Sigmoid colon (tissue), 7 donors: ENCODE measurements at places on chromosomes 16 and 17. TPM values are rescaled to one million over a fixed set of nuclear protein-coding genes. Genes with fewer than 3 reads are reported as not detected.

DNA sequence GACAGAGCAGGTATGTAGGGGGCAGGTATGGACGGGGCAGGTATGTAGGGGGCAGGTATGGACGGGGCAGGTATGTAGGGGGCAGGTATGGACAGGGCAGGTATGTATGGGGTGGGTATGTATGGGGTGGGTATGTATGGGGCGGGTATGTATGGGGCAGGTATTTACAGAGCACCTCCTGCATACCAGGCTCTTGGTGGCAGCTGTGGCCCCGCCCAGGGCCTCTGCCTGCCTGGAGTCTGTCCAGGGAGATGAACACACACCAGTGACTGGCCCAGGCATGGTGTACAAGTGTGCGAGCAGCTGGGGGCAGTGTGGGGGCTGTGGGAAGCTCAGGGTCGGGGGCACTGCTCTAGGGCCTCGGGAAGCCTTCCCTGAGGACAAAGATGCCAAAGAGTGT, 4.4 kb downstream of the RPL3L start:
- H3K4me1 ChIP-seq, result no peaks in the 10 kb centered on the region
- no peaks in the 10 kb centered on the region for H3K27me3 ChIP-seq
- H3K36me3 ChIP-seq, result no peaks in the 10 kb centered on the region
- H3K27ac ChIP-seq, result no peak overlapping the region
- no peak overlapping the region for H3K4me3 ChIP-seq

NPTX1 gene
- 54.8 TPM for total RNA-seq

DNA sequence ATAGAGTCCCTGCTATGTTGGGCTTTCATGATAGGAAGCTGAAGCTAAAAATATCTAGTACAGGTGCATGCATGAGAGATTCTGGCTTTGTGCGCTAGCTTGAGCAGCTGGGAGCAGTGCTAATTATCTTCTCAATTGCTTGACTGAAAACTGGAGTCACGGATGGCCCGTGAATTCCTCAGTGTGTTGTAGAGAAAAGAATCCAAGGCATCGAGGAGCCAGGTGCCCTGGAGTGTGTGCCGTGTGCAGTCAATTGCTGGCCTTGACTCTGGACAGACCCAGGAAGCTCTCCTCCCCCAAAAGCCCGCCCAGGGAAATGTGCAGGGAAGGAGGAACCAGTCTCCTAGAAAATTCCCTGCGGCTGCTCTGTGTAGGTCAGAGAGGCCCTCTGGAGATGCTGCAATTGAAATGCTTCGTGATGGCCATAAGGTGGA, 14.2 kb downstream of the LGALS3BP start:
- no peak overlapping the region for H3K27ac ChIP-seq
- no peak overlapping the region for H3K4me3 ChIP-seq
- no peak for DNase-seq
- peaks cover 22% of the 10 kb centered on the region for H3K36me3 ChIP-seq
- H3K4me1 ChIP-seq, result peaks cover 5% of the 10 kb centered on the region
- H3K27me3 ChIP-seq, result no peaks in the 10 kb centered on the region

FMNL1 gene
- total RNA-seq, result 12.7 TPM

GNAO1 gene
- total RNA-seq, result 33.7 TPM

GRCh38 chr17:72696156-72696555, 396.3 kb downstream of the SLC39A11 start:
- no peaks in the 10 kb centered on the region for H3K27me3 ChIP-seq
- H3K4me1 ChIP-seq, result no peaks in the 10 kb centered on the region
- H3K36me3 ChIP-seq, result no peaks in the 10 kb centered on the region
- H3K4me3 ChIP-seq, result no peak overlapping the region
- no peak for DNase-seq

DNA sequence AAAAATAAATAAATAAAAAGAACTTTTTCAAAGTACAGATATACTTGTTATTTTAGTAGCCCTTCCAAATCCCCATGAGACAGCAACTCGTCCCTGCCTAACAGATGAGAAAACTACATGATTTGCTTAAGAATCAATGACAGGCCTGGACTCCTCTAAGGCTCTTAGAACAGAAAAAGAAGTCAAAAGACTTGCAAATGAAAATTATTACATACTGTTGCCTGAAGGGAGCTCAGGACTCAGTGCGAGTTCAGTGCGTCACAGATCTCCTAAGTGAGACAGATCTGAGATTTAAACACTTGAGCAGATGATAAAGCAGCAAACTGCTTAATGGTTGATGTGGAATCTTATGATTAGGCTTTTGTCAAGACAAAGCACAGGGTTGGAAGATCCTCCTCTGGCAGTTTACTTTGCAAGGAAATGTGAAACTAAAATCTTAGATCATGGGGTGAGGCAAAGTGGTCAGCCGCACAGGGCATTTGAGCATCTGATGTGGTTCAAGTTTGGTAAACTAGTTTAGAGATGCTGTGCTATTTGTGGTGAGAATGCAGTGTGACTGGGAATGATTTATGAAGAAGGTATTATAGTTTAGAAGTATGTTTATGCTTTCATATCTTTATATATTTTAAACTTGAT, 138.1 kb downstream of the TRIM37 start:
- no peaks in the 10 kb centered on the region for H3K27me3 ChIP-seq
- no peaks in the 10 kb centered on the region for H3K36me3 ChIP-seq
- H3K27ac ChIP-seq, result no peak overlapping the region
- DNase-seq, result no peak
- no peaks in the 10 kb centered on the region for H3K4me1 ChIP-seq
- H3K4me3 ChIP-seq, result no peak overlapping the region

NQO1 gene
- 56.0 TPM for total RNA-seq

DNA sequence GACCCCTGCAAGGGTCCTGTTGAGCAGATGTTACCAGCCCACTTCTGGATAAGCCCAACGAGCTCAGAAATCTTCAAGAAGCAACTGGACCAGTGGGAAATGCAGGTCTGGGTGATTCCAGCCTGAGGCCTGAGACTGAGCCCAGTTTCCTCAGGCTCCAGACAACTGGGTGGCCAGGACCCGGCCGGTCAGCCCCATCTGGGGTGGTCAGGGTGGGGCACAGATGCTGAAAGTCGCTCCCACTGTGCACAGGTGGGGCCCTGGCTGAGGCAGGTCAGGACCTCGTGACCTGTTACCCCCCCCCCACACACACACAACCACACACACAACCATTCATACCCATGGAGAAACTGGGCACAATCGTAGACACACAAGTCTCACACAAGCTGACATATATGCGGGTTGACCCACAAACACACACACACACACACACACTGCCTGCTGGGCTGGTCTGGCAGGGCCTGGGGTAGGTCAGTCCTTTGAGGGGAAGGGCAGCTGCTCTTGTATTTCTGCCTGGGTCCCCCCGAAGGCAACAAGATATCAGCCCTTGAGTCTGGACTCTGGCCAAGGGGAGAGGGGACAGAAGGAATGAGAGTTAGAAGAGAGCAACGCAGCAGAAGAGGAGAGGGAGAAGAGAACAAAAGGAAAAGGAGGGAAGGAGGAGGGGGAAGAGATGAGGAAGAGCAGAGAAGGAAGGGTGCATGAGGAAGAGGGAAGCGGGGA, 99.0 kb upstream of the CDH5 start:
- H3K27ac ChIP-seq, result peak overlapping the region; percentile 35
- no peak overlapping the region for H3K4me3 ChIP-seq
- DNase-seq, result peak; percentile 60
- H3K4me1 ChIP-seq, result peaks cover 18% of the 10 kb centered on the region

DNA sequence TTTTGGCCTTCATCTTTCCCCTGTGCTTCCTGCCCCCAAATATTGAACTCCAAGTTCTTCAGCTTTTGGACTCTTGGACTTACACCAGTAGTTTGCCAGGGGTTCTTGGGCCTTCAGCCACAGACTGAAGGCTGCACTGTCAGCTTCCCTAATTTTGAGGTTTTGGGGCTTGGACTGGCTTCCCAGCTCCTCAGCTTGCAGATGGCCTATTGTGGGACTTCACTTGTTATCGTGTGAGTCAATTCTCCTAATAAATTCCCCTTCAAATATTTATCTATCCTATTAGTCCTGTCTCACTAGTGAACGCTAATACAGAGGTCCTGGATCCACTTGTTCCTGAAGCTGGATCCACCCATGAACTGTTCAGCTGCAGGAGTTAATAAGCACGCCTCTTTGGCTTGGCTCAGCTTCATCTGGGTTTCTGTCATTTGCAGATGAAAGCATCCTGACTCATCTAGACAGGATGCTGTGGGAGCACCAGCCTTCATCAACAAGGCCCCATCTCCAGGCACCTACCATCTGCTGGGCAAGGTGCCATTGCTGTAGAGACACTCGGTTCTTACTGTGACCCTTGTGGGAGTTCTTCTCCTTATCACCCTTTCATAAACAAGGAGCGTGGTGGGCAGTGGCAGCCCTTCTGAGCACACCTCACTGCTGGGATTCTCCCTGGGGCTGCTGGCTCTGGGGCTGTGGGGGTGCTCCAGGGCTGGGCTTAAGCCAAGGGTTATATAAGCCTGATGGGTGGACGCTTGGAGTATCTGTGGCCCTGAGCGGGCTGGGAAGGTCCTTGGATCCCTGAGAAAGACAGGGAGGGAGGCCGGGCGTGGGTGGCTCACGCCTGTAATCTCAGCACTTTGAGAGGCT, 23.1 kb downstream of the LAT start:
- H3K4me3 ChIP-seq, result no peak overlapping the region
- no peak overlapping the region for H3K27ac ChIP-seq
- H3K36me3 ChIP-seq, result no peaks in the 10 kb centered on the region
- no peak for DNase-seq

GRCh38 chr17:75152523-75152921, 1.8 kb downstream of the JPT1 start:
- no peak for DNase-seq
- no peaks in the 10 kb centered on the region for H3K27me3 ChIP-seq

KRT16 gene
- not detected for total RNA-seq
